ENCODE measurements at places on chromosomes 5 and 9.
A peak's percentile ranks its signal among the peaks of the same experiment; 100 is the strongest.

DNA sequence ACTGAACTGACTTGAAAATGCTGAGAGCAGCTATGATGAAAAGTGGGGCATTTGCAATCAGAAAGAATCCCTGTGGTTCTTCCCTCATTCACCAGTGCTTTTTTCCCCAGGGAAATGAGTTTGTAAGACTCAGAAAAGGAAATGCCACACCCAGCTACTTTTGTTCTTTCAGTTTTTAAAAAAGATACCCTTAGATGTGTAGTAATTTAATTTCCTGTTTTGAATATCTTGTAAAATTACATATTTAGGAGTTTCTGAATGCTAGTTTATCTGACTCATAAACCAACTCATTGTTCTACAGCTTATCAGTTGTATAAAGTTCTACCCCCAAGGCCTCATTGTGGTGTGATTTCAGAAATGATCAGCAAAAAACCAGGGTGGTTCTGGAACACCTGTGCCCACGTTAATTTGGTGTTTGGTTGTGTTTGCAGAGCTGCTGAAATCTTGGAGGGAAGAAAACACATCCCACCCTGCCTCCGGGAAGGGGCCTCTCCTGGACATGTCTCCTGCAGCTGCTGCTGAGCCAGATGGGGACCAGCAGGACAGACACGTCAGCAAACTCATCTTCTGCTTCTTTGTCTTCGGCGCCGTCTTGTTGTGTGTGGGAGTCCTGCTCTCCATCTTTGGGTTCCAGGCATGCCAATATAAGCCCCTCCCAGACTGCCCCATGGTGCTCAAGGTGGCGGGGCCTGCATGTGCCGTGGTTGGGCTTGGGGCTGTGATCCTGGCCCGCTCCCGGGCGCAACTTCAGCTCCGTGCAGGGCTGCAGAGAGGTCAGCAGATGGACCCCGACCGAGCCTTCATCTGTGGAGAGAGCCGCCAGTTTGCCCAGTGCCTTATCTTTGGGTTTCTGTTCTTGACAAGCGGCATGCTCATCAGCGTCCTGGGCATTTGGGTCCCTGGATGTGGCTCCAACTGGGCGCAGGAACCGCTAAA is 2.8 kb downstream of the TMEM171 start:
- no peak for DNase-seq

- DNase-seq: peak; percentile 71
Observed at GRCh38 chr5:150557509-150557872, 49.6 kb downstream of the NDST1 start.

GRCh38 chr5:165497707-165498106 is 1992.3 kb downstream of the MAT2B start:
- DNase-seq: no peak

DNA sequence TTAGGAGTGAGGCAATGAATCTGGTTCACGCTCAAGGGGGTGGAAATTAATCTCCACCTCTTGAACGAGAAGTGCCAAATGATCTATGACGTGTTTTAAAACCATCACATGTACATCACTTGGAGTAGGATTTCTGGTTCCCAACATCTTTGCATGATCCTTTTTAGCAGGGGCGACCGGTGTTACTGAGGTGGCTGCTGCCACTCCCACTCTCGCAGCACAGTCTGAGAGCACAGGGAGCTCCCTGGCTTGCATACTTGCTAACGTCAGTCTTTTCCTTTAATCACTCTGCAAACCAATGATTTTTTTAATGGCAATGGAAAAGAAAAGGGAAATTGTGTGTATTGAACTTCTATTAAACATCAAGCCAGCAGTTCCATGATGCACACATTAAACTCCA is 624.4 kb downstream of the IRX1 start:
- no peak for DNase-seq

DNA sequence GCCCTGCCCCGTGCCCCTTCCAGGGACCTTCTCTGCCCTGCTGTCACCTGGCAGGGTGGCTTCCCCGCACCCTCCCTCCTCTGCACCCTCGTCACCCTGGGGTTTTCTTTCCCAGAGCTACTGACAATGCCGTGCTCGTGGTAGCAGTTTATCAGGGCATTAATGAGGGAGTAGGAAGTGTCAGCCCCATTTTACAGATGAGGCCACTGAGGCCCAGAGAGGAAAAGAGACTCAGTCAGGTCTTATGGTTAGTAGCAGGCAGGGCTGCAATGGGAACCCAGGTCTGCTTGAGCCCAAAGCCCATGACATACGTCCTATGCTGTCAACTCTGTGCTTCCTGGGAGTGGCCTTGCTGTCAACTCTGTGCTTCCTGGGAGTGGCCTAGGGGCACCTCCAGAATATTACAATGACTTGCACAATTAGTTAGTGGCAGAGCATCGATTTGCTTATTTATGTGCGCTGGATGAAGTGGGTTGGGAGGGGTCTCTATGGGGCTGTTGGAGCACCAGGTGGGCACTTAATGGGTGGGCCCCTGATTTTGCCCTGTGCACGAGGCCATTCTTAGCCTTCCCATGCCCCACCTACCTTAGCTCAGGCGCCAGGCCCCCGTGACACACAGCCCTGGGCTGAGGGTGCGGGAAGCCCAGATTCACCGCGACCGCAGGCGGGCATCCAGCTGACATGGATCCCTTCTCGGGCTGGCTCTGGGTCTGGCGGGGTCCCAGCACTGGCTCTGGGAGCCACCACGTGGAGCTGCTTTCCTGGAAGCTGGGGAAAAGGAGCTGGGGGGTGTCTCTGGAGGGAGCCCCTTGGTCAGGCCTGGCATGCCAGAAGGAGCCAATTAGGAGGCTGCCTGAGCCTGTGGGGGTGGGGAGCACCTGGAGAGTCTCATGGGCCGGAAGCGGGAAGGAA is 82.0 kb upstream of the ORM1 start:
- peak; percentile 75 for DNase-seq

- DNase-seq: no peak
Observed at GRCh38 chr5:104045987-104046386, 483.4 kb upstream of the NUDT12 start.

- no peak for DNase-seq
Observed at GRCh38 chr9:132697230-132697629, 27.0 kb downstream of the GTF3C4 start.

DNA sequence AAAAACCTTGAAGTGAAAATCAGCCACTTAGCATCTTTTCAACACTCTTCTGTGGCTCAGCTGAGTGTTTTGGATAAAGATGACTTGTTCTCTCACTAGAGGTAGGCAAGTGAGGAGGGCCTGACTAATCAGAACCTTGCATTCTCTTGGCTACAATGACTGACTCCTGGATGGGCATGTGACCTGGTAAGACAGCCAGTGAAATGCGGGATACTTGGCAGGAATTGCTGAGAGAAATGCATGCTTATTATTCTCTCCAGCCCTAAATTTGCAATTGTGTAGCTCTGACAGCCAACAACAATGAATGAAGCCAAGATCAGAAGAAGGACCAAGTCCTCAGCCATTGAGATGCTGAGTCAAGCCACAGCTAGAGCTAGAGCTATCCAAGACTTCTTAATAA is 490.5 kb upstream of the ZNF608 start:
- DNase-seq: no peak

DNA sequence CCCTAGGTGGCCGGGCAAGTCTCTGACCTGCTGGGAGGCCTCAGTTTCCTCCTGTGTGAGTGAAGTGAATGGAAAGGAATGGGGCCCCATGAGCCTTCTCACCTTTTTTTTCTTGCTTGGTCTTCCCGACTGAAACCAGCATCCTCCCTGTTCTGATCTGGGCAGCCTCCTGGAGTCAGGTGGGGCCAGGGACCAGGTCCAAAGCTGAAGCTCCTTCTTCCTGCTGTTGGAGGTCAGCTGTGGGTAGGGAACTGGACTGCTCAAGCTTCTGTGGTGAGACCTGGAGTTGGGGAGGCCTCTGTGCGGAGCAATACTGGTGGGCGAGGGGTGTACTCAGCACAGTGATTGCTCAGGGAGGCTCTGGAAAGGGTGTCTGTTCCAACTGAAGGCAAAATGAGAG is 99.7 kb downstream of the PCSK1 start:
- DNase-seq: no peak

DNA sequence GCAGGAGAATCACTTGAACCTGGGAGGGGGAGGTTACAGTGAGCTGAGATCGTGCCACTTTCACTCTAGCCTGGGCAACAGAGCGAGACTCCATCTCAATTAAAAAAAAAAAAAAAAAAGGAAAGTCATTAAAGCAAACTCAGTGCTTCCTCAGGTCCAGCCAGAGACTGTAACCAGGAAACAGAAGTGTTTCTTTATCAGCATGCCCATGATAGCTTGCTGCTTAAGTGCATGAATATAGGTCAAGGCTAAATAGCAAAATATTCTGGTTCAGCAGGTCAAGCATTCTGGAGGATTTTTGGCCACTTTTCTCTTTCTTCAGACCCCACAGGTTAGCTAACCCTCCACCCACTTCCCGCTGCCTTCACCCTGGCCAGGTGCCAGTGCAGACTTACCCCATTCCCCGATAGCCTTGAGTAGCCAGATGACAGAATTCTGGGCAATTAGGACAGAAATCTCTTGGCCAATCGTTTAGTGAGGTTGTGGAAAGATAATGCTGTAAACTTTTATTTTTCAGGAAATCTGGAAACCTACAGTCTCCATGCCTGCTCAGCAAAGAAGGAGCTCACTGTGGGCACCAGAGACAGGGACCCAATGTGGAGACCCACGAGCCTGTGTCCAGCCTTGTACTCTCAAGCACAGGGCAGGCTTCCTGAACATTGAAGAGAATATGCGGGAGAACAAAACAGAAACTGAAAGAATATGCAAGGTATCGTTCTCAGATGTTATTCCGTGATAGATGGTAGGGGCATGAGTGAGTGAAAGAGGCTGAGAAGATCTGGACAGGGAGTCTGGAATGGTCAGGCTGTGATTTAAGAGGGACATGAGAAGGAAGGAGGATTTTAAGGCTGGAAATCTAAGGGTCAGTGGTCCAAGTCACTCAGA is 4.2 kb upstream of the UGT3A2 start:
- no peak for DNase-seq

GRCh38 chr9:121871431-121872025 is 220.1 kb downstream of the DAB2IP start:
- DNase-seq: no peak

GRCh38 chr9:125189011-125189360 is 617 bp downstream of the PPP6C start:
- DNase-seq: peak; percentile 76

GRCh38 chr9:132381966-132382541 is 24.6 kb downstream of the TTF1 start:
- no peak for DNase-seq

- no peak for DNase-seq
Observed at GRCh38 chr5:136137497-136138220, 5.0 kb downstream of the SMAD5 start.

GRCh38 chr5:93673316-93673954 is 68.0 kb downstream of the POU5F2 start:
- no peak for DNase-seq

- peak; percentile 10 for DNase-seq
Observed at GRCh38 chr9:12274577-12274976, 418.6 kb upstream of the TYRP1 start.

- no peak for DNase-seq
Observed at GRCh38 chr9:77531400-77531799, 116.7 kb downstream of the GNA14 start.

GRCh38 chr5:173853370-173854131 is 34.6 kb upstream of the CPEB4 start:
- no peak for DNase-seq

- DNase-seq: no peak
Observed at GRCh38 chr5:165196961-165197360, 1691.5 kb downstream of the MAT2B start.

GRCh38 chr5:129653057-129653375 is 94.9 kb upstream of the MINAR2 start:
- DNase-seq: no peak

GRCh38 chr5:135216471-135217343 is 182.3 kb downstream of the MACROH2A1 start:
- DNase-seq: no peak
